Mesenchymal stem cell (in vitro differentiated cells and primary cell): ENCODE measurements at places on chromosomes 11 and 22.

DNA sequence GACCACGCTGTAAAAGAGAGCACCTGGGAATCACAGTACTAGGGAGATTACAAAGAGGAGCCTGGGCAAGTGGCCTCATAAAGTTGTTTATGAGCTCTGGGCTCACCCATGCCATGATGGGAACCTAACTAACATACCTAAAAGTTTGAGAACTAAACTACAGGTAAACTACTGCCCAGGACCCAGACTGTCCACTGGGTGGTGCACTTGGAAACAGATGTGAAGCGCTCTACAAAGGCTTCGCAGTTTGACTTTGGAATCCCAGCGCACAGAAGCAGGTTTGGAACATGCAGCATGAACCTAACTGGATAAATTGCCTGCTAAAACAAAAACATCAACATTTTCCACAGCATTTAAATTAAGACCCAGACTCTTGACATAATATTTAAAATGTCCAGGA lies 418.6 kb downstream of the FAM181B start:
- DNase-seq = no peak

GRCh38 chr11:128690665-128691101 lies 3.2 kb upstream of the FLI1 start:
- DNase-seq = no peak

- DNase-seq = no peak
Measured at GRCh38 chr11:91791171-91791468, 433.5 kb upstream of the FAT3 start.

GRCh38 chr22:27452922-27453321 lies 348.6 kb downstream of the MN1 start:
- DNase-seq = peak; percentile 20

DNA sequence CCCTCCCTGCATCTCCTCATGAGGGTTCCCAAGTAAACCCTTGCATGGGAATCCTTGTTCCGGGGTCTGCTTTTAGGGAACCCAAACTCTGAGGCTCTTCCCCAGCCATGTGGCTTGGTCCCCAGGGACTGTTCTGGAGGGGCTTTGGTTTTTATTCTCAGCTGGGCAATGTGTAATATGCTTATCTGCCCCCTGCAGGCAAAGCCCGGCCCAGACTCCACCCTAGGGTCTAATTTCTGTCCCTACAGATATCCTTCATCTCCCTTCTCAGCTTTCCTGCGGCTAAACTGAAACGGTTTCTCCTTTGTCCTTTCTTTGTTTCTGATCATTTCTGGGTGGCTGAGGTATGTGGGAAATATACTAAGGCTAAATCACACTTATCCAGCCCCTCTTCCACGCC lies 37.1 kb downstream of the TST start:
- DNase-seq = no peak

DNA sequence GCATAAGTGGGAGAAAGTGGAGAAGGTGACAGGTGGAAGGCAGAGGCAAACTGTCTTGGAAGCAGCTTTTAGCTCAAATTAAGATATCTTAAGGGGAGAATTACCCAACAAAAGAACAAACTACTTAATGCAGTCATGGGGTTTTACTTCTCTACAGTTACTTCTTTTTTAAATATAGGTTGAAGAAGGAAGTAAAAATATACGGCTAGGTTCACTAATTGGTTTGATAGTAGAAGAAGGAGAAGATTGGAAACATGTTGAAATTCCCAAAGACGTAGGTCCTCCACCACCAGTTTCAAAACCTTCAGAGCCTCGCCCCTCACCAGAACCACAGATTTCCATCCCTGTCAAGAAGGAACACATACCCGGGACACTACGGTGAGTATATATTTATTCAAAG lies 40.8 kb downstream of the PDHX start:
- no peak for DNase-seq

- DNase-seq = no peak
Measured at GRCh38 chr22:35443790-35444684, 44.1 kb downstream of the MCM5 start.

DNA sequence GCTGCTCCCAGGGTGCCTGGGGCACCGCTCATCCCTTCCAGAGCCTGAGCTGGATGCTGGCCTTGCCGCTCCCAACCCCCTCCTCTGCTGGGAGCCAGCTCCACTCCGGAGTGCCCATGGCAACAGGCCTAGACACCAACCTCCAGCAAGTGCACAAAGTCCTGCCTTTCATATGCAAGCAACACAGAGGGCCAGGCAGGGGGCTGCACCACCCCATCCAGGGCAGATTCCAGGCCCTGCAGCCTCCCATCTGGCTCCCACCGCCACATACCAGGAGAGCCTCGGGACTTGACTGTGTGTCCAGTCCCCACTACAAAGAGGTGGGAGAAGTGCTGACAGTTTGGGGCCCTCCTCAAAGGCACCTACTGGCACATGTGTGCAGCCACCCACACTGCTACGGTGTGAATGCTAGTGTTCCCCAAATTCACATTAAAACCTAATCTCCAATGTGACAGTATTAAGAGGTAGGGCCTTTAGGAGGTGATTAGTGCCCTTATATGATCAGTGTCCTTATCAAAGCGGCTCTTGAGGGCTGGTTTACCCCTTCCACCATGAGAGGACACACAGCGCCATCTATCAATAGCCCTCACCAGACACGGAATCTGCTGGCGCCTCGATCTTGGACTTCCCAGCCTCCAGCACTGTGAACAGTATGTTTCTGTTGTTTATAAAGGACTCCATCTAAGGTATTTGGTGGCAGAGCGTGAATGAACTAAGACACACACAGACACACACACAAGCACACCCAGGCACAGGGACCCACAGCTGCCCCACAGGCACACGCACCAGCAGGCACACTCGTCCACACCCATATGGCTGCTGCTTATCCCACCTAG lies 16.2 kb downstream of the ARVCF start:
- DNase-seq = no peak

DNA sequence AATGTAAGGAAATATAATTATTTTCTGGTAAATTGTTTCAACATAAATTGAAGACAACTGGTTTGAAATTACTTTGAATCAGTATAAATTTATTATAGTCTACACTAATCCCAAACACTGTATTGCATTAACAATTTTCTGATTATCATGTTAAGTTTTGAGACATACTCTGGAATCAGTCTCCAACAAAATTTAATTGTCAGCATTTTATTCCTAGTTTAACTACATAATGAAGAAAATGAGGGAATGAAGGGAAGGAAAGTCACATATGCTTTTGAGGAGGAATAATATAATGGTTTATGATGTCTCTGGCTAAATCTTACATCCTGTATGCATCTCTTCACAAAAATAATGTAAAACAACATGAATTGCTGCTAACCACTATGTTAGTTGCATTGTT lies 14.2 kb downstream of the OR52E1 start:
- DNase-seq = no peak

DNA sequence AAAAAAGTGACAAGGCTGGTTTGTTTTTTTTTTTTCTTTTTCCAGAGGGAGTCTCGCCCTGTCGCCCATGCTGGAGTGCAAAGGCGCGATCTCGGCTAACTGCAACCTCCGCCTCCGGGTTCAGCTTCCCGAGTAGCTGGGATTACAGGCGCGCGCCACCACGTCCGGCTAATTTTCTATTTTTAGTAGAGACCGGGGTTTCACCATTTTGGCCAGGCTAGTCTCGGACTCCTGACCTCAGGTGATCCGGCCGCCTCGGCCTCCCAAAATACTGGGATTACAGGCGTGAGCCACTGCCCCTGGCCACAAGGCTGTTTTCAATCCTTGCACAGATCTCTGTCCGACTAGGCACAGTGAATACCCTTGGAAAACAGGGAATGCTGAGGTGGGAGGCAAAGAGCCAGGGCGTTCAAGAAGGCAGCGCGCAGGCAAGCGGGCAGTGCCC lies 566 bp downstream of the ATP6V1E1 start:
- DNase-seq = peak; percentile 11

DNA sequence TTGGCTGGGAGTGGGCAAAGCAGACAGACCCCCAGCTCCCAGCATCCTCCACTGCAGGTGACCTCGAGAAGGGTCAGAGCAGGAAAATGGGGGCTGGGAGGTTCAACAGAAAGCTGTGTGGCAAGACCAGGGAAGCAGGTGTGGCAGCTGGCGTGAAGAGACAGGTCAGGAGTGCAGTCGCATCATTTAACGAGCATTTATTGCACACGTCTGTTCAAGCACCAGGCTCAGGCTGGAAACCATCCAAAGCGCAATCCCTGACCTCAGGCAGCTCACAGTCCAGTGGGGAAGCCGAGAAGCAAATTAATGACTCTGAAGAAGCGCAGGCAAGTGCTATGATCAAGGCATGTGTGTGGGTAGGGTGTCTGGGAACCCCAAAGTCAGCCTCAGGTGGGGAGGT lies 7.4 kb downstream of the SLC25A45 start:
- DNase-seq = no peak

DNA sequence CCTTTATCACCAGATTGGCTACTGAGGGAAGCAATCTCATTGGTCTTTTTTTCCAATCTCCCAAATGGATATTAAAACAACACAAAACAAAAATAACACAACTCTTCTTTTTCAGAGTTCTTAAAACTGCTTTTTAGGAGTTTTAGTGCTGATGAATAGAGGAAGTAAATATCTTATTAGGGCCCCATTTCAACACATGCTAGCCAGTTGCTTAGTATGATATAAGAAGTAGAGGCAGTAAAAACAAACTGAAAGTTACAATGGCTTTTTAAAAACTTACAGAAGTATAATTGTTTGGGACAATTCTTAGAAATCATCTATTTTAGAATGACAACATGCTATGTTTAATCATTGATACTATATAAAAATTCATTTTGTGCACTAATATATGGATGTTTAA lies 3.4 kb downstream of the C11orf71 start:
- no peak for DNase-seq

DNA sequence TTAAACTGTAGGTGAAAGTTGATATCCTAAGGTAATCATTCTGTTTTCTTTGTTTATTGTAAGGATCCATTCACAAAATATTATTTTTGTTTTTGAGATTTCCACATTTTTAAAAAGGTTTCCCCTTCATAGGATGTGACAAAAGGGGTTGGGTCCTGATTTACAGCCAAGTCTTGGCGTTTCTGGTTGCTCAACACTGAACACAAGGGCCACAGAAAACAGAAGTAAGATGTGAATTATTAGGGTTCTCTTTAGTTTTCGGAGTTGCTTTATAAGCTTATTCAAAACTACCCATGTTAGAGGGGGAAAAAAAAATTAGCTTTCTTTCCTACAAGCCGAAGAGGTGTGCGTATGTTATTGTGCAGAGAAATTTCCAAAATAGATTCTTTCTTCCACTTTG lies 30.0 kb upstream of the FLI1 start:
- no peak for DNase-seq

DNA sequence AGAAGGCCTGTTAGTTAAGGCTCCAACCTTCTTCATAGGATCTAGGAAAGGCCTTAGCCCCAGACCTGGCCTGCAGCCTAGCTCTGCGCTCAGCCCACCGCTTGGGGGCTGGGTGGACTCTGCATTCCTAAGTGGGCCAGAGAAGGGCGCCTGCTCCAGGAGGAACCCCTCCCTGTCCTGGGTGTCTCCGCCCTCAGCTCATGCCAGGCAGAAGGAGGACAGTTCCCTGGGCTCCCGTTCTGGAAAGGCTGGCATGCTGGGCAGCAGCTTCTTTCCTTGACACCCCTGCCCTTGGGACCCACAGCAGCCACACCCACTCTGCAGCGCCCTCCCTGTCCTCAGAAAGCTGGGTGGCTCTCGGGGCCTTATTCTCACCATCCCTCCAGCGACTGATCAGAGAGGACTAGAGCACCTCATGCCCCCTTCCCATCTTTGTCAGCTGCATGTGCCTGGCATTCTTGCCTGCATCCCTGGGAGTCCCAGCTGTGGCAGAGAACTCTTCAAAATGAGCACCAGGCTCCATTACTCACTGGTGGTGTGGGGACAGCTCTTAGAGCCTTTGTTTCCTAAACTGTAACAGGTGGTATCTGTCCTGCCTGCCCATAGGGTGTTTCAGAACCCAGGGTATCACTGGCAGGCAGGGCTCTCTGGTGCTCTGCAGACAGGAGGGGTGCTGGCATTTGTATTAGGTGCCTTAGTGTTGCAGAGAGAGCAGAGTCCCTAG lies 20.3 kb upstream of the MYRF start:
- DNase-seq = no peak

- no peak for DNase-seq
Measured at GRCh38 chr11:105315287-105315686, 175.7 kb upstream of the CARD18 start.

- no peak for DNase-seq
Measured at GRCh38 chr11:117378976-117379865, 51.6 kb downstream of the CEP164 start.

DNA sequence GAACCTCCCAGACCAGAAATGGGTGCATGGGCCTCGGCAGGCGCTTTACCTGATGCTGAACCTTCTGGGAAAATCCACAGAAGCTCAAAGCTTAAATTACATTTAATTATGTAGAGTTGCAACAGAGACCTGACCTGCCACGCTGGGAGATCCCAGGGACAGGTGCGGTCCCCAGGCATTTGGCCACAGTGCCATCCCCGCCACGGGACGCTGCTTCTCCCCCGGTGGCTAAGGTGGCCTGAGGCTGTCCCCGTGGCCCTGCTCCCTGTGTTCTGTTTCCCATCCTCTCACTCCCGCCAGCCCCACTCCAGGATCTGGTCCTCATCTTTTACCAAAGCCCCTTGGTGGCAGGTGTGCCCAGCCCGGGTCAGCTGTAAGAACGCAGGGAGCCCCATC lies 39.6 kb downstream of the GRAMD4 start:
- DNase-seq = no peak

- DNase-seq = no peak
Measured at GRCh38 chr11:133825156-133825555, 20.2 kb downstream of the SPATA19 start.

- DNase-seq = peak; percentile 73
Measured at GRCh38 chr22:25013607-25014006, 61.1 kb downstream of the KIAA1671 start.

- DNase-seq = no peak
Measured at GRCh38 chr11:86035164-86035563, 33.7 kb downstream of the PICALM start.
